PC-3 (cell line): ENCODE measurements at places on chromosomes 2 and 18. TPM values are rescaled to one million over a fixed set of nuclear protein-coding genes. Genes with fewer than 3 reads are reported as not detected.
A peak's percentile ranks its signal among the peaks of the same experiment; 100 is the strongest.

The OBSL1 gene
- total RNA-seq, result 122 and 148 TPM in 2 replicates

The POLE4 gene
- total RNA-seq, result 121 and 132 TPM in 2 replicates

The XDH gene
- 0.06 and 0.91 TPM in 2 replicates for total RNA-seq

The CPS1 gene
- 17.7 and 17.9 TPM in 2 replicates for total RNA-seq

The HRH4 gene
- total RNA-seq, result not detected in 2 replicates

The MC5R gene
- not detected in 2 replicates for total RNA-seq

The RAD51AP2 gene
- total RNA-seq, result not detected in 2 replicates

The ICOS gene
- not detected in 2 replicates for total RNA-seq

The GRB14 gene
- 0.63 and 0.84 TPM in 2 replicates for total RNA-seq

The ABCG5 gene
- total RNA-seq, result not detected in 2 replicates

The CGREF1 gene
- total RNA-seq, result 18.7 and 22.6 TPM in 2 replicates

The CDK15 gene
- 2.4 TPM in 1 of 2 replicates, not detected in the other for total RNA-seq

The POU3F3 gene
- total RNA-seq, result not detected in 2 replicates

DNA sequence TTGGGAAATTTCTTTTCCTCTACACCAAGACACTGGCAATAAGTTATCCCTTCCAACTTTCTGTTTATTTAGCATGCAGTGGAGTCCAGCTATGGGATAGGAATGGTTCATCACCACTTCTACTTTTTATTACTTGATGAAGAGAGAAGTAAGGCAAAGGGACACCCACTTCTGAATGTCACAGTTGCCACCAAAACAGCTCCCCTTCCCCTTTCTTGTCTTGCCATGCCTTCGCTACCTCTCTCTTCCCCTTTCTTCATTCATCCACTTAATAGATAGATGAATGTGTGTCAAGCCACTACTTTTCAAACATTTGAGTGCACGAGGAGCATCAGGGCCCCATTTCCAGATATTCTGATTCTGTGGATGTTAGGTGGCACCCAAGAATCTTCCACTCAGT lies 59.6 kb downstream of the KCTD18 start:
- no peak for DNase-seq

DNA sequence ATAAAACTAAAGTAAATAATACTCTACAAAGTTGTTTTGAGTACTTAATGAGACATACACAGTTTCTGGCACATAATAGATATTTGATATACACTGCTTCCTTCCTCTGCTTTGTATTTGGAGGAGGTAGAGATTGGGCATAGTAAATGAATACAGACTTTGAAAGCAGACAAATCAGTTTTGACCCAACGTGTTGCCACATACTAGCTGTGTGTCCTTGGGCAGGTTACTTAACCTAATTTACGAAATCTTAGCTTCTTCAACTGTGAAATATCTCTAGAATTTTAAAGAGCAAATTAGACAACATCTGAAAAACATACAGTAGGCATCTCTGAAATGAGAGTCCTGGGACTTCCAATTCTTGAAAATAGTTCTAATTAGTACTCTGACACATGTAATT lies 425.4 kb downstream of the TGIF1 start:
- no peak for DNase-seq

GRCh38 chr2:71791061-71791450 lies 337.7 kb downstream of the DYSF start:
- no peak for DNase-seq

DNA sequence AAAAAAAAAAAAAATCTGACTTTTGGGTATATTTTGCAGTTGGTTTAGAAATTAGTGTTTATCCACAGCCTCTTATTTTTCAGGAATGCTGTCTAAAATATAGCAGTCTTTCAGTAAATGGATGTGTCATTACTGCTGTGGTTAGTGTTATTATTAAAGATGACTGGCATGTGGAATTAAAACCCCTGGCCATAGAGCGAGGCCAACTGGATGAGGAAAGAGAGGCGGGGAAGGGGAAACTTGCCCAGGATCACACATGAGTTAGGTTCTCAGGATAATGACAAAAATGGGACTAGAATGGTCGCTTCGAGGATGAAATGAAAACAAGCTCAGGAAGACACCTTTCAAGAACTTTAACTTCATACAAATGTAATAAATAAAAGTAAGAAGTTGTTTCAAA lies 57.4 kb upstream of the APCDD1 start:
- no peak for DNase-seq

- no peak for DNase-seq
These were observed 6.5 kb downstream of the TEX261 start for GRCh38 chr2:70988151-70988550.

DNA sequence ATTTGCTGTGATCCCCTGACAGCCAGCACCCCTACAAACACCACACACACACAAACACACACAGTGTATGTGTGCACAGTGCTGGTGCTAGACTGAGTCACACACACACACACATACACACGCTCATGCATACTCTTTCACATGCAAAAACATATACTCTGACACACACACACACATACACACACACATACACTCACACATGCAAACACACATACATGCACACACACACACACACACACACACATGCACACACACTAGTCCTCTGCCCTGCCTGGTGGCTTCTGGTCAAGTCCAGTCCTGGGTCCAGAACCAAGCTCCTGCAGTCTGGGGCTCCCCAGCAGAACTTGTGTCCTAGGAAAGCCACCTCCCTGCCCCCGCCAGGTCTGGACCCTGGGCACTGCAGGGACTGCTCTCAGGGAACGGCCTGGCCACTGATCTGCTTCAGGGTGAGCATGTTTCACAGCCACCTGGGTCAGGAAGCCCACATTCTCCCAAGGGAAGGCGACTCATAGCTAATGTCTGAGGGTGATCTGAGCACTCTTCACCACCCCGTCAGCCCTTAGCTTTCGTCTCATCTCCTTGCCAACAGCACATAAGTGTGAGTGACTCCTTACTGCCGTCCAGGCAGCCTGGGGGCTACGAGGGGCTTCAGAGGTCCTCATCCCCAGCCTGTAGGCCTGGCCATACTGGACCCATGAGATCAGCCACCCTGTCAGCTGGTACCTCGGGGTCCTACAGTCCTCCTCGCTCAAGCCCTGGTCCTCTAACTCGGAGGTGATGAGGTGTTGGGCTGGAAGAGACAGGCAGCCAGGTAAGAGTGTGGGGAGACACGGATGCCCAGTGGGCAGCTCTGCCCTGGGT lies 88.1 kb downstream of the MCFD2 start:
- no peak for DNase-seq

- no peak for DNase-seq
These were observed 284.2 kb downstream of the CAMKMT start for GRCh38 chr2:44645937-44646336.

DNA sequence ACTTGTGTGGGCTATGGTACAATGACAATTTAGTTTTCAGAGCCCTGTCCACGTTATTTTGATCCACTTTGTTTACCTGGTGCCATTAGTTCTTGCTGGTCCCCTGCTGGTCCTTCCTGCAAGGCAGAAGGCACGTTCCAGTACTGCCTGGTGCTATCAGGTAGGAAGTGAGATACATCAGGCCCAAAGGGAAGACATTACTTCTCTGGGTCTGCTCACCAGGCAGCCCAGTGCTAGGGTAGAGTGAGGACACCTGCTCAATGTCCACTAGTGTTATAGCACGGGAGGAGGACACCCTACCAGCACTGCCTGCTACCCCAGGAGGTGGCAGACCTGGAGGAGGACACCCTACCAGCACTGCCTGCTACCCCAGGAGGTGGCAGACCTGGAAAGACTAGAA lies 23.7 kb downstream of the MARCO start:
- no peak for DNase-seq

DNA sequence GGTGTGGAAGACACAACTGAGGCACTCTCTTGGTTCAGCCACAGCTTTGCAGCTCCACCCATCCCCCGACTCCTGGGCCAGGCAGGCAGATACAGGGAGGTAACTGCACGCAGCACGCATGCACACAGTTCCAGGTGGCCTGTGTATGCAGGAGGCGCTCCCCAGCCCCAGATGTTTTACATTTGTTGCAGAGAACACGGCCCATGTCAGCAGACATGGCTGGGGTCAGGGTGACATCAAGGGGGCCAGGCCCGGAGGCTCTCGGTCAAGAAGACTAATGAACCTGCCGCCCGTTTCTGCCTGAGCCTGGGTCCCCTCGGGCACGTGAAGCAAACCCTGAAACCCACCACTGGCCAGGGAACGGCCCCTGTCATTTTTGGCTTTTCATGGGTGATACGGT lies 57.3 kb downstream of the TWIST2 start:
- no peak for DNase-seq

GRCh38 chr2:168461178-168461941 lies 5.3 kb downstream of the CERS6 start:
- DNase-seq, result no peak

GRCh38 chr2:88545118-88545517 lies 82.1 kb downstream of the EIF2AK3 start:
- DNase-seq, result peak; percentile 70

DNA sequence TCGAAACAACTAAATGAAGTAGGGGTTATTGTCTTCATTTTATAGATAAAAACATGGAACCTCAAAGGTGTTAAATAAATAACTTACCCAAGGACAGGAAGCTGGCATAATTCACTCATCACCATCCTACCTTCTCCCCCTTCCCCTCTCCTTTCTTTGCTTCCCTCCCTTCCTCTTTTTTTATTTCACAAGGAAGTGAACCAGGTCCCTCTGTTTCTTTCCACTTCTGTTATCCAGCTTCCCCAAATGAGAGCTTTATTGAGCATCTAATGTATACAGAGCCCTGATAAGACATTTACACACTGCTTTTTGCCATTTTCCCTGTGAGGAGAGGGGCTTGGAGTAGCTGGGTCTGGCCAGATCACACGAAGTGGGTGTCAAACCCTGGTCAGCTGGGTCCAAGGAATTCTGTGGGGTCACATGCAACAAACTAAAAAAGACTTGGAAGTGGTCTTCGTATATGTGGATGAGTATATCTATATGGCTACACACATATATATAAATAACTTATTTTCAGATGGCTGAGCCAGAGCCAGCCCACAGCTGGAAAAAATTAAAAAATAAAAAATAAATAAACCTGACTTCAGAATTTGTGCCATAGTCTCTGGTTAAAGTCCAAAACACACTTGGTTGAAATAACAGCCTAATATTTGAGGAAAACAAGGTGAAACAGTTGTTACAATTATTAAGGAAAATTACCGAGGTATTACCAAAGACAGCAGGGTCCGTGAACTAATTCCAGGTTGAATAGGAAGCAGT lies 49.3 kb upstream of the FOSL2 start:
- DNase-seq, result no peak

- no peak for DNase-seq
These were observed 462.6 kb downstream of the EPHA4 start for GRCh38 chr2:221109552-221109951.

DNA sequence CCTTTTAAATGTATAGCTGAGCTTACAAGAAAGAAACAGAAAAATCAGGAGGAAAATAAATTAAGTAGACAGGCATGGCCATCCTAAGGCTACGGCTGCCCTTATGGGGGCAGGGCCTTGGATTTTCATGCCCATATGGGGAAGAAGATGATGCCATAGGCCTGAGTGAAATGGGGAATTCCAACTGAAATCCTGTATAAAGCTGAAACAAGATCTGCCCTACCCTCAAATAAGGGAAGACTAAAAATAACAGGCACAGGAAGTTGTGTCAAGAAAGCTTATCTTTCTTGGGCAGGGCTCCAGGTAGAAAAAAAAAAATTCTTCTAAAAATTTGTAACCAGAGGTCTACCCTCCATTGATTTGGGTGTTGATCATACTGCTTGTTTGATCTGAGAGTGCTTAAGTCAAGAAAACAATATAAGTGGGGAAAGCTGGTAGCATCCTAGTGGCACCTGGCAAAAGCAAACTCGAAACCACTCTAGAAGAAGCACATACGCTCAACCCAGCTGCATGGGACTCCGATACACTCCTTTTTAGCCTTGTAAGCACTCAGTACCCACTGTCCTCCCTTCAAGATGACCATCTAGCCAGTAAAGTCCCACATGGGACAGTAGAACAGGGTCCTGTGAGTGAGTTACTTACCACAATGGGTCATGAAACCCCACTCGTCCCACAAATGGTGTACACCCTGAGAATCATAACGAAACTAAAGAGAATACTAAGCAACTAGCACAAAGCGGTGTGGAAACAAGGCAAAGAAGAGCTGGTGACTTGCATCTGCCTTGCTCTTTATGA lies 22.3 kb downstream of the DNAH7 start:
- no peak for DNase-seq

GRCh38 chr2:30404319-30405259 lies 42.5 kb upstream of the LCLAT1 start:
- no peak for DNase-seq

- no peak for DNase-seq
These were observed 175.7 kb downstream of the FAM210A start for GRCh38 chr18:13550418-13551304.

- DNase-seq, result no peak
These were observed 291.2 kb downstream of the BCL2 start for GRCh38 chr18:63028380-63028779.

DNA sequence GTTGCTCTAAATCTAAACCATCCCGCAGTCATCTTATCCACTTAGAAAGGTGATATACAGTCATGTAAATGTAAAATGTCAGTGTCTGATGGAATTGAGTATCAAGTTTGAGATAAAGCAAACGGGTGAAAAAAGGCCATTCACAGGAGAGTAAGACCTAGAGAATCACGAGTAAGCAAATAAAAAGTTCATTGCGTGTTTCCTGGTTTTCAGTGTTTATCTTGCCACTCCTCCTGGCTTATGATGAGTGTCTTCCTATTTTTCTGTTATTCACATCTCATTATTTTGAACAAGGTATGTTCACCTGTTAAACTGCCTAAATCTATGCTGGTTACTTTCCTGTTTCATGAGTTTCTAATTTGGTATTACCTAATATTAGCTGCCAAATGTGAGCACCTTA lies 68.8 kb downstream of the ITGA4 start:
- DNase-seq, result peak; percentile 50

DNA sequence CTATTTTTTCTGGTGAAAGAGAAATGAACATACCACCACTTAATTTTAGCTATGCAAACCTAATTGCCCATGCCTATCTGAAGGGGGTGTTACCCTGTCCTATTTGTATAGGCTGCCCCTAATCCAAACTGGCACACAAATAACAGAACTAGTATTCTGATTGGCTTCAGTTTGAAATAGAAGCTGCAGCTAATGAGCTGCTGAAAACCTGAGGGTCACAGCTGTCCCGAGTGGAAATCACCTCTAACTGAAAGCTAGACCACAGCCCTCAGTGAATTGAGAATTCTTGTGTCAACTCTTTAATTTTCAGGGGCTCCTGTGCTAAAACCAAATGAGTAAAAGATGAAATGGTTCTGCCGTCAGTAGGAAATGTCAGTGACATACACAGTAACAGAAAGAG lies 28.7 kb downstream of the CCDC141 start:
- DNase-seq, result no peak
